ENCODE measurements at places on chromosomes 12 and 14.

- peak; percentile 51 for DNase-seq
Observed at GRCh38 chr14:74922752-74923401, at the start of gene RPS6KL1. Gene RPS6KL1 (minus strand): TSS chr14:74923260. CDS start chr14:74921541, 1,719 bp downstream.

- no peak for DNase-seq
Observed at GRCh38 chr14:36315159-36315853, 5.1 kb downstream of the MBIP start.

GRCh38 chr12:110658878-110659277 is 30.0 kb downstream of the HVCN1 start:
- DNase-seq, result no peak

- no peak for DNase-seq
Observed at GRCh38 chr14:89509891-89510290, 92.9 kb upstream of the FOXN3 start.

- no peak for DNase-seq
Observed at GRCh38 chr12:81080431-81080983, 2.6 kb downstream of the ACSS3 start.

- no peak for DNase-seq
Observed at GRCh38 chr12:128426511-128426910, 159.5 kb downstream of the TMEM132C start.

DNA sequence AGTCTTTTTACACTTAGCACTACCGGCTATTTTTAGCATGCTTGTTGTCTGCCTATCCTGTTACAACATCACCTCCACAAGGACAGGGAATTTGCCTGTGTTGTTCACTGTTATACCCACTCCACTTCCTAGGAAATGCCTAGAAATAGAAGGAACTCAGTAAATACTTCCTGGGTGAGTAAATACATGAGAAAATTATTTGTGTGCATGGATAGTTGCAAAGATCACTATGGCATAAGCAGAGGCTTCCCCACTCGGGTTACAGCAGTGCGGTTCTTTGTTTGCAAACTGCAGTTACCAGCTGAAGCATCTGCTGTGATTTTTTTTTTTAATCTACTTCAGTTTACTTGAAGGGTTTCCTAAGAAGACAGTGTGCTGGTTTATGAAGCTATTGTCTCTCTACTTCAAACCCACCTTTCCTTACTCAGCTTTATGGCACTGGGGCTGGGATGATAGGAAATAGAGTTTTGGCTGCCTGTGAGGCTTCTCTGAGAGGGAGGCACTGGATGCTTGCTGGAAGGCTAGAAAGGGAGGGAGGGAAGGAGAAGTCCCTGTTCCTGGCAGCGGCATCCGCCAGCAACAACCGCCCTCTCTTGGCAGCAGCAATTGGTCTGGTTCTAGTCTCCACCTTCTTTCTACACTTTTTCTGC is 29.0 kb downstream of the PDE6H start:
- DNase-seq, result no peak

DNA sequence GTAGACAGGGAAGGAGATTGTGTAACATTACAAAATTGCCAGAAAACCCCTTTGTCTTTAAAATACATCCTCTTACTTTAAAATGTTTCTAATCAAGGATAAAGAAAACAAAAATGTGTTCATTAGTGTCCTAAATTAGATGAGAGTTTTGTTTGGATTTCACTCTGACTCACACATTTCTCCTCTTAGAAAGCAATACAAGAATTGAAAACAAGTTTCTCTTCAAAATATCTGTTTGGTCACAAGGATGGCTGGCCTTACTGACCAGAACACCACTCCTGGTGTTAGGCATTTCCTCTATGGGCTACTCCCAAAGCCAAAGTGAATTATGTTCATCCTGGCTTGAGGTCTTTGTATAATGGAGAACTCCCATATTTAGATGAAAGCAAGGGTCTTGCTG is 6.4 kb downstream of the GUCY2C start:
- DNase-seq, result no peak

DNA sequence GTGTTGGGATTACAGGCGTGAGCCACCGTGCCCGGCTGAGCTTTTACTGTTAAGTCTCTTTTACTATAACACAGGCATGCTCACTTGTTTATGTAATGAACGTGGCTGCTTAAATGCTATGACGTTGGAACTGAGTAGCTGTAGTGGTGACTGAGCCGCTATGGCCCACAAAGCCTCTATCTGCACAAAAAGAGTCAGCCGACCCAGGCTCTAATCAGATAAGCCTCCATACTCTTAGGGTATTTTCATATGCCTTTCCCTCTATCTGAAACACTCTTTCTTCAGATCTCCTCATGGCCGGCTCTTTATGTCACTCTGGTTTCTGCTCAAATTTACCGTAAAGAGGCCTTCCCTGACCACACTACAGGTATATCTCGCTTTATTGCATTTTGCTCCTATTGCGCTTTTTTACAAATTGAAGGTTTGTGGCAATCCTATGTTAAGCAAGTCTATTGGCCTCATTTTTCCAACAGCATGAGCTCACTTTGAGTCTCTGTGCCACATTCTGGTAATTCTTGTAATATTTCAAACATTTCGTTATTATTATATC is 8.0 kb downstream of the SLC2A14 start:
- DNase-seq, result no peak

DNA sequence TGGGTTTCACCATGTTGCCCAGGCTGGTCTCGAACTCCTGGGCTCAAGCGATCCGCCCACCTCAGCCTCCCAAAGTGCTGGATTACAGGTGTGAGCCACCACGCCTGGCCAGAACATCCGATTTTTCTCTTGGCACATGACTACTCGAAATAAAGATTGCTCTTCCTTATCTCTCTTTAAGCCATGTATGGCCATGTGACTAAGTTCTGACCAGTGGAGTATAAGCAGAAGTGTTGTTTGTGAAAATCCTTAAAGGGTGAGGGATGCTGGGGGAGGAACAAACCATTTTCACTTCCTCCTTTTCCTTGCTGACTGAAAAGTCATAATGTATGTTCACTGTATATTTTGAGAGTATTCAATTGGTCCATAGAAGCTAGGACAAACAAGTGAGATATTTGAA is 50.7 kb upstream of the ATF7IP start:
- no peak for DNase-seq

DNA sequence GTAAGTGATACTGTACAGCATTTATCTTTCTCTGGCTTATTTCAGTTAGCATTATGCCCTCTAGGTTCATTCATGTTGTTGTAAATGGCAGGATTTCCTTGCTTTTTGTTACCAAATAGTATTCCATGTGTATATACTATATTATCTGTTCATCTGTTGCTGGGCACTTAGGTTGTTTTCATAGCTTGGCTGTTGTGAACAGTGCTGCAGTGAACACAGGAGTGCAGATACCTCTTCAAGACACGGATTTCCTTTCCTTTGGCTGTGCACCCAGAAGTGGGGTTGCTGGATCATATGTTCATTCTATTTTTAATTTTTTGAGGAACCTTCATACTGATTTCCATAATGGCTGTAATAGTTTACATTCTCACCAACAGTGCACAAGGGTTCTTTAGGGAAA is 21.5 kb downstream of the EP400 start:
- no peak for DNase-seq

GRCh38 chr14:92573761-92574498 is 60.3 kb downstream of the RIN3 start:
- no peak for DNase-seq

DNA sequence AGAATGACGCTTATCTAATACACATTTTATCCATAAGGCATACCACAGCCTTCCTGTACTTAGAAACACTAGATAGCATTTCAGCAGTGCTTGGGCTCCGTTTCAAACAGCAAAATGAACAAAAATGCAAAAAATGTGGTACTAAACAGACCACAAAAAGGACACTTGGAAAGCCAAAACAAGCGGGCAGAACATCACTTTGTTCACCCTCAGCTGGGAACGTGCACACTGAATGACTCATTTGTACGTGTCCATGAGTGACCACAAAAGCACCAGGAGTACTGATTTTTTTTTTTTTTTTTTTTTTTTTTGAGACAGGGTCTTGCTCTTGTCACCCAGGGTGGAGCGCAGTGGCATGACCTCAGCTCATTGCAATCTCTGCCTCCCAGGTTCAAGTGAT is 8.9 kb upstream of the FOXN3 start:
- no peak for DNase-seq

GRCh38 chr14:80456209-80456608 is 244.9 kb upstream of the DIO2 start:
- no peak for DNase-seq

GRCh38 chr12:57216921-57217879 is 606 bp downstream of the NXPH4 start:
- no peak for DNase-seq

GRCh38 chr14:71183876-71184689 is 276.8 kb downstream of the PCNX1 start:
- DNase-seq, result no peak

DNA sequence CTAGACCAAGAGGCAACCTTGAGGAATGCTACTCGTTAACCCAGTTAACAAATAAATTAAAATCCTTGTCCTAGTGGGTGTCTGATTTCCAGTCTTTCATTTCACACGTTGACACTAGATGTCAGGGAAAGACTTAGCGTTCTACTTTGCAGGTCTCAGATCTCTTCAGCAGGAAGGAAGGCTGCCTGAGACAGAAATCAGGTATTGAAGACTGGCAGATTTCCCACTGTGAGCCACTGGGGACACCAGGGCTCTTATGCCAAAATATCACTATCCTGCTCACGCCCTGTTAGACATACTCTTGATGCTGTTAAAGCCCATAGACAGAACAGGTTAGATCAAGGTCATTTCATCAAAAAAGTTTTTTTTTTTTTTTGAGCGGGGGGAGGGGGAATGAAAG is 33.0 kb downstream of the EMP1 start:
- DNase-seq, result no peak

DNA sequence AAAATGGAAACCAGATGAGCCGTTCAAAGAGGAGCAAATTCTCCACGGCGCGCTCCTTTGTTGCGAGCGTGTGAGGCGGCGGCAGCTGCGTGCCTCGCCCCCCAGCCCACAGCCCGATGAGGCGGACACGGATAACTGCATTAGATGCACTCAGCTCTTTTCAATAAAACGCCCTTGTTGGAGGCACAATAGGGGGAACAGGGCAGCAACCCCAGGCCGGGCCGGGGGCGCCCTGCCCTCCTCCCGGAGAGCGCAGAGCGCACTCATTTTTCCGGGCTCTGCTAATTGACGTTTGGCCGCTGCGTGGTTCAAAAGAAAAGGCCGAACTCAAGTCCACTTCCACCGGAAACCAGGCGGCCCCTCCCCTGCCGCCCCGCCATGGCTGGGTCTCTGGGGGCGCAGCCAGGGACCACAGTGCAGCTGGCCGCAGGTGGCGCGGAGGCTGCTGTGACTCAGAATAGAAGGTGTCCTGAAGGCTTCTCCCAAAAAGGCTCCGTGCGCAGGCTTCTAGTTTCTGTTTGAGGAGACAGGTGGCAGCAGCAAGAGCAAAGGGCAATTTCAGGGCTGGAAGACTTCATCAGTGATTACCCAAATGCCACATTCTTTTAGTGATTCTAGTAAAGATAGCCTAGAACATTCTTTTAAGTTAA is 29.0 kb upstream of the SMOC1 start:
- no peak for DNase-seq

DNA sequence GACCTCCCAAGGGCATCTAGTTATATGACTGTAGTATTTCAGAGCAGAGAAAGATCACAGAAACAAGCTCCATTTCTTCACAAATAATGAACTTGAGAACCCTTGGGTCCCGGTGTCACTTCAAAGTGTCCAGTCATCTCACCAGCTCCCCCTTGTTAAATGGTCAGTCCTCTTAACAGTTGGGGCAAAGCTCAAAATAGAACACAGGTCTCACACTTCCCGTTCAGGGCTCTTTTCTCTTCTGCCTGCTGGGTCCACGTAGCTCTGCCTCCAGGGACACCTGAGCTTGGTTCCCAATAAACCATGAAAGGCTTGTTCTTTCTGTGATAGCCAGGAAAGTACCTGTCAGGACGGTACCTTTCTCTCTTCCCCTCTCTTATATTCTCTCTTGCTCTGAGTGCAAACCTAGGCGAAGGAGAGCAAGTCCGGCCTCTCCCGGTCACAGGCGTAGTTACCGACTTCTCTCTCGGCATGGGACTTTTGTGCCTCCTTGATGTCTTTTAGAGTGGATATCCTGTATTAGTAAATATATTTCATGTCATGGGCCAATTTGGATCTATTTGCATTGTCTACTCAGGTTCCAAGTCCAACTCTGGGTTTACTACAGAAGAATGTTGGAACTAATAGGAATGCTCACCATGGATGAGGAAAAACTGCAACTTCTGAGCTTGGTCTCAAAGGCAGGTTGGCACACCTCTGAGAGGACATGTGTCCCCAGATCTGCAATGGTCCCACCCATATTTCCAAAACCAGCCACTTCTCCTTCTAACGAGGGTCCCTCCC is 118.8 kb upstream of the PARP11 start:
- DNase-seq, result no peak

DNA sequence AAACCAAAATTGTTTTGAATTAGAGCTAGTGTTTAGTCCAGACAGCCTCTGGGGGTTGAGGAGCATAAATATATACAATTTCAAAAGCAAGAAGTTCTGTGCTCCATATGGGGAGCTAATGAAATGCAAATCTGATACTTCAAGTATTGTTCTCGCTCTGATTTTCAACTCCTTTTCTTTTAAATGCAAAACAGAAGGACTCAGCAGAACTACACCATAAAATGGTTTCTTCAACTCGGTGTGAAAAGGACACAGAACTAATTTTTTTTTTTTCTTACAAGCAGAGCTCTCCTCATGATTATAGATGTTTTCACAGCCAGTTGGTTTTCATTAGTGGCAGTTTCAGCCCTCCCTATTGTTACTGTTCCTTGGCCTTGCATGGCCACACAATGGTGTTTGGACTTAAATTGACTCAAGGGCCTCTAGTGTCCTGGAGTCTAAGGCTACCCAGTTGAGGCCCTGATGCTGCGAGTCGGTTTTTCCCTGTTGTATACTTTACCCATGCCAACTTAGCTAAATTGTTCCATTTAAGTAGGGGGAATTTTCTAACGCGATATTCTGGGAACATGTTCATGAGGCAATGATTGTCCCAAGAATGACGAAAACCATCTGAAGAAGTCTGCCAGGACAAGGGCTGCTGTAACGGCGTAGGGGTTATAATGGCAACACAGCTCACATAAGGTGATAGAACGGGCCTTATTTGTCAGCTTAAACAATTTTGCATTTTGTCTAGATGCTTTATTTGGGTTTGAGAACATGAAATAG is 120.3 kb downstream of the GPR135 start:
- DNase-seq, result no peak

DNA sequence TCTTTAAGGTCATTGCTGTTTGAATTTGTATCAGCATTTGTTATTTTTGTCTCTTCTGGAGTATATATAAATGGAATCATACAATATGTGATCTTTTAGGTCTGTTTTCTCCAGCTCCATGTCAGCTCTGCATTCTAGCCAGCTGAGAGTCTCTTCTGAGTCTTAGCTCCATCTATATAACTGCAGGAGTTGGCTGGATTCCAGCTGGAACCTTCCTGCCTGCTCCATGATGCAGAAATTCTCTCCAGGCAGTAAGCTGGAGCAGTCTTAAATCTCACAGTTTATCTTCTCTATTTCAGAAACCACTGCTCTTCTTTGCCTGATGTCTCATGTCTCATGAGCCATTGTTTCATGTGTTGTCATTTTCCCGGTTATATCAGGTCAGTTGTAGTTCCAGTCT is 827.6 kb downstream of the NRXN3 start:
- DNase-seq, result no peak

- no peak for DNase-seq
Observed at GRCh38 chr12:113062502-113063395, 6.2 kb downstream of the DTX1 start.

All from stimulated activated CD8-positive, alpha-beta memory T cell treated with anti-CD3 and anti-CD28 coated beads, Interleukin-7, amount 100 ng/mL, for 4 hours (primary cell).